Fibroblast of skin of back (primary cell): ENCODE measurements at places on chromosomes 1 and 21.
A peak's percentile ranks its signal among the peaks of the same experiment; 100 is the strongest.

GRCh38 chr1:173733912-173734311, 19.1 kb downstream of the KLHL20 start:
- no peak for DNase-seq

GRCh38 chr1:117770981-117771531, 158.4 kb downstream of the GDAP2 start:
- DNase-seq = no peak

GRCh38 chr1:117098287-117098890, 23.2 kb downstream of the TRIM45 start:
- DNase-seq = peak; percentile 65

GRCh38 chr1:197807739-197808453, 32.6 kb upstream of the DENND1B start:
- DNase-seq = no peak

DNA sequence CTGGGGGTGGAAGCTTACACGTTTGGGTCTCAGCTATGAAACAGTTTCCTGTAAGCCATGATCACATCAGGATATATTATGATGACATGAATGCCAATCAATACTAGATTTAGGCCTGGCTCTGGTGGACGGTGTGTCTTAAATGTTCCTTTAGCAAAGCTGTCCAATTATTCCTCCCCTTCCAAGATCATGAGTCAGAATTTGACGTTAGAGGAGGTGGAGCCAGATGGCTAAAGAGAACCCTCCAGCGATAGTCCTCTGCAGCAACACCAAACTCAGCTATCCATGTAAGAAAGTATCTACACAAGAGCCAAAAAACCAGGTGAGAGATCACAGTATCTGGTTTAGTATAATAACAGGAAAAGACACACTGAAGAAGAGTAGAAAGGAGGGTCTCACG, 47.8 kb downstream of the PACC1 start:
- DNase-seq = peak; percentile 24

DNA sequence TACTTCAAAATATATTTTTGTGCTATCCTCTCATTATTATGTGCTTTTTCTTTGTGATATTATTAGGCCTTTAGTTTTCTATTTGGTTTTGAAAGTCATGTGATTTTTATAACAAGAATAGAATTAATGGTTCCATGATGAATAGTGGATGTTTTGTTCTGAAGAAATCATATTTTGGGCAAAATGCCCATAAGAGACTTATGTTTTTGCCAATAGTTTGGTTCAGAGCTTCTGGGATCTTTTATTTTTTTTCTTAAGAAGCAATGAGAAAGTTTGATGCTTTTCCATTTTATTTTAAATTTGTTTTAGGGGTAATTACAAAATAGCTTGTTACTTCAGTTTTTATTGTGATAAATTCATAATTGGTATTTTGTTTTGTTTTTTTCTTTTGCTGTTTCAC, 49.8 kb downstream of the LYPLAL1 start:
- DNase-seq = no peak

DNA sequence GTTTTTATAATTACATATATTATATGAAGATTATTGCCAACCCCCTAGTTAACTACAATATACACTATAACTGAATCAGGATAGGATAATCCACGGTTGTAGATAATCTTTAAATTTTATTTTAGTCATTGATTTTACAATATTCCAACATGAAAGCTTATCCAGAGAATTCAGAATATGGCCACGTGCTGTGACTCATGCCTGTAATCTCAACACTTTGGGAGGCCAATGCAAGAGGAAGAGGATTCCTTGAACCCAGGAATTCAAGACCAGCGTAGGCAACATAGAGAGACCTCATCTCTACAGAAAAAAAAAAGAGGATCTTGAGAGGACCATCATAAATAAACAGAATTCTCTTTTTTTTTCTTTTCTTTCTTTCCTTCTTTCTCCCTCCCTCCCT, 119.6 kb upstream of the CACYBP start:
- peak; percentile 15 for DNase-seq

DNA sequence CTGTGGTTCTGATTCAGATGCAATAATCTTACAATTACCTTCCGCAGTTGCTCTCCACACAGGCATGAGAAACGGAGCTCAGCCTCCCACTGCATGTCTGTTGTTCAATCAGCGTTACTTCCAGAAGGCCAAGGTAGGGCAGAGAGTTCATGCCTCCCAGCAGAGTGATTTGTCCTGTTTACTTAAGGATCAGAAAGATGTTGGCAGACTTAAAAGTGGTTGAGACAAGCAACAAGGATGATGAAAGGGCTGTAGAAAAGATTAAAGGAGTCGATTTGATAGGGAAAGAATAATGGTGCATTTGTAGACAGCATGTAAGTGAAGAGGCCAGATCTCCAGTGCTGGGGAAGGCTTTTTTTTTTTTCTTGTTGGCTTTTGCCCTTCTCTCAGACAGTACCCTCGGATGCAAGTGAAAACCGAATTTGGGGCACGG, 26.6 kb downstream of the ARMH1 start:
- no peak for DNase-seq

DNA sequence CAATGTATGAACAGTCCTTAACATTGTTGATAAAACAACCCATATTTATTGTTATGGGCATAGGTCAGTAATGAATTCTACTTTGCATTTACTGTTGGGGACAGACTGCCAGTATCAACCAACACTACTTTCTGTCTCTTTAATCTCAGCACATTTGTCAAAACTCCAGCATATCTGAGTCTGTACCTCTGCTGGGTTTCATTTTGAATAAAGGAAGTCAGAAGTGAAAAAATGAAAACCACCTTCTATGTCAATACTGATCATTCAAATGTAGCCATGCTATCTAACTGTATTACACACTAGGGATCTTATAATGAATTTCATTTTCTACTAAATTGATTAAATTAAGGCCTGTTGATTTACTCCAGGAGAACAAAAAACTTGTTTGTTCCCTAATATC, 24.2 kb upstream of the CXADR start:
- no peak for DNase-seq

GRCh38 chr1:215807218-215807617, 240.1 kb downstream of the KCTD3 start:
- DNase-seq = no peak

DNA sequence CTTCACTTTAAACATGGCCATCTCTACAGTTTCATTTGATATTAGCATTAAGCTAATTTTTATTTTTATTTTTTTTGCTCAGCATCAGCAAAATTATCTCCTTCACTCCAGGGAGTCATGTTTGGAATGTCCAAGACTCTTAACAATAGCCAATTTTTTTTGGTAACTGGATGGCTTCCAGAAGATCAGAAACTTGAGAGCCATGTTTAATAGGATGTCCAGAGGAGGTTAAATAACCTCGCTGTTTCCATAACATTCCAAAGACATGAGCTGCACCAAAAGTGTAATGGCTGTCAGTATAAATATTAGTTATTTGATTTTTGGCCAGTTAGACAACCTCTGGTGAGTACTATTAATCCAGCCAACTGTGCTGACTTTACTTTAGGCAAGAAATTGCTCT, 80.7 kb downstream of the DNTTIP2 start:
- peak; percentile 92 for DNase-seq

GRCh38 chr1:54559771-54560231, 11.8 kb downstream of the ACOT11 start:
- DNase-seq = no peak

GRCh38 chr1:116203920-116204319, 92.7 kb downstream of the MAB21L3 start:
- no peak for DNase-seq

DNA sequence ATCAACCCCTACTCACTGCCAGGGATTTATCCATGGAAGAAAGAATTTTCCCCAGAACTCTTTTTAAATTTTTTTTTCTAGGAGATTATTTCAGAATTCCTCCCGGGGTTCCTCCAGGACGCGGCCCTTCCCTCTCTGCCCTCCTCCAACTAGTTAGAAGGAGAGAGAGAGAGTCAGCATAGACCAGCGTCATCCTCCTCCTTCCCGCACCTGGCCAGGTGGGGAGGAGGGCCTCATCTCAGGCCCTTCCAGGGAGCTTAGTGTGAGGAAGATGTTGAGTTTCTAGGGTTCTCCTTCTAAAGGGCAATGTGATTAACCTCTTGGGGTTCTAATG, 63.6 kb downstream of the CDK18 start:
- DNase-seq = no peak

DNA sequence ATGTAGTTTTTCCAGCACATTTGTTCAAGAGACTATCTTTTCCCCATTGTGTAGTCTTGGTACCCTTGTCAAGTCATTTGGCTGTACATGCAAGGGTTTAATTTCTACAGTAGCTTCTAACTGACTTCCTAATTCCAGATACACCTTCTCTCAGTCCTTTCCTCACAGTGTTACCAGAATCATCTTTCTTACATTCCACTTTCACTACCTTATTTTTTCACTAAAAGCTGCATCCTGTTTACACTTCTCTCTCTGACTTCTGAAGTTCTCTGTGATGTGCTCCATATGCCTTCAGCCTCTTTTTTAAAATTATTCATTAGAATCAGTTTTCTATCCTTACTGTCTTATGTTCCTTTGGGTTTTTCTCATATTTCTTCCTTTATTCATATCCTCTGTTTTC, 57.1 kb upstream of the RWDD3 start:
- DNase-seq = no peak

DNA sequence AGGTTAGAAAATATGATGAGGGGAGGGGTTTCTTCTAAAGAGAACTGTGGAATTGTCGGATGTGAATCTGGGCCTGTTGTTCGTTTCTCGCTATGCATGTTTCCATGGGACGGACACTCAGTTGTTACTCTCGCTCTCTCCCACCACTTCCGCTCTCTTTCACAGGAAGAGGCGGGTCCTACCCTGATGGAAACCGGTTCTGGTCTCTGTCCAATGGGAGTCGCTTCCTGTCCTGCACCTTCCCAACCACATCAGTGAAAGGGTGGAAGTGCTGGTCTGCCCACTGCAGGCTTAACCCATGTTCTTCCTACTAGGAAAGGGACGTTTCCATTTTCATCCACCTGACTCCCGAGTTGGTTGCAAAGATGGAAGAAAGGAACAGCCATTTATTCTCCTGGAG, 119.4 kb downstream of the KCNJ15 start:
- DNase-seq = no peak

- DNase-seq = peak; percentile 84
Observed at GRCh38 chr1:163870666-163871065, 548.9 kb downstream of the NUF2 start.

- peak; percentile 64 for DNase-seq
Observed at GRCh38 chr1:91553177-91553591, 52.5 kb downstream of the CDC7 start.

DNA sequence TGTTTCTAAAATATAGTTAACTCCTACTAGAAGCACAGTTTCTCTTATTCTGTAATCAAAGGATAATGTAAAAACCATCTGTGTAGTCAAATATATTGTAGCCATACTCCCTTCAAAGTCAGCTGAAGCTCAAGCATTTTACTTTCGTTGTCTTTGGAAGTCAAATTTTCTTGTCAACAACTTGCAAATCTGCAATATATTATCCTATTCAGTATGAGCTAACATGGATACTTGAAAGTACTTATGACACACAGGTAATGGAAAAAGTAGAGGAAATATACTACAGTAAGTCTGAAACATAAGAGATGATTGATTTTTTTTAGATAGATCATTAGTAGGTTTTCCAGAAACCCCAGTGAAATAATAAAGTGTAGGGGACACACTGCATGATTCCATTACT, 121.5 kb downstream of the COL24A1 start:
- DNase-seq = no peak

DNA sequence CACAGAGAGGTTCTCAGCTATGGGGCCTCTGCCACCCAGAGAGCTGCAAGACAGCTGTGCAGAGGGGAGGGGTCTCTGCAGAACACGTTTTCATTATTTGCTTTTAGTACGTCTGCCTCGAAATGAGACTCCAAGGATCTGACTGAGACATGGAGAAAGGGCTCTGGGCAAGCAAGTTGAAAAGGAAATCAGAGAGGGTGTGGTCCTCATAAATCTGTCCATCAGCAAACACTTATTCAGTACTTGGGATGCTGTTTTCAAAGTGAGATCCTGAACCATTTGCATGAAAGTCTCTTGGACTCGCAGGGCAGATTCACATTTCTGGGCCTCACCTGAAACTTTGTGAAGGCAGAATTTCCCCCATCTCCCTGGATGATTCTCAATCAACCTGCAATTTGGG, 197.4 kb upstream of the GALNT2 start:
- no peak for DNase-seq

GRCh38 chr21:43895196-43895595, 30.2 kb downstream of the AGPAT3 start:
- DNase-seq = no peak

GRCh38 chr21:40187946-40188654, 320.9 kb downstream of the PCP4 start:
- DNase-seq = no peak

DNA sequence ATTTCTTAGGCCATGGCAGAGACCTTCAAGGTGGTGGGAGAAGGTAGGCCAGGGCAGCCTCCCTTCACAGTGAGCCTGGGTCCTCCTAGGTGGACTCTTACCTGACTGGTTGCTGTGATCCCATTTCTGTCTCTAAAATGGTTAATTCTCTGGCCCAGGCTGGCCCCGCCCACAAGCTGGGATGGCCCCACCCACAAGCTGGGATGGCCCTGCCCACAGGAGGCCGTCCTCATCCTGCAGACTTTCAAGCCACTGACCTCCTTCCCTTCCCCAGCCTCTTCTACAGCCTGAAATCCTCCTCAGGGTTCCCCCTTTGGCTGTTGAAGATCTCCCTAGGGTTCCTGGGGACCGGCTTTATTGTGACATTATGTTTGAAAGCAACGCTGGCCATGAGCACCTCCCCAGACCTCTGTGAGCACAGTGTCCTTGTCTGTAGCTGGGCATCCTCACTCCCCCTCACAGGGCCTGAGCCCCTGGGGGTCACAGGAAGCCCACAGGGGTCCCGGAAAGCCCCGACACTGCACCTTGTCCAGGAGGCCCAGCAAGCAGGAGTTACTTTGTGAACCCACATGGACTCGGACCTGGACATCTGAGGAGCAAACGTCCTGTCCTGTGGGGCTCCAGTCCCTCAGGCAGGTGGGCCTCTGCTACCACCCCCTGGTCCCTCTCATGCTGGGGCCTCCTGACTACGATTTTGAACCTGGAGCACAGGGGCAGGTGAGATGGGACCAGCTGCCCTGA, 621.7 kb downstream of the MATN1 start:
- no peak for DNase-seq

DNA sequence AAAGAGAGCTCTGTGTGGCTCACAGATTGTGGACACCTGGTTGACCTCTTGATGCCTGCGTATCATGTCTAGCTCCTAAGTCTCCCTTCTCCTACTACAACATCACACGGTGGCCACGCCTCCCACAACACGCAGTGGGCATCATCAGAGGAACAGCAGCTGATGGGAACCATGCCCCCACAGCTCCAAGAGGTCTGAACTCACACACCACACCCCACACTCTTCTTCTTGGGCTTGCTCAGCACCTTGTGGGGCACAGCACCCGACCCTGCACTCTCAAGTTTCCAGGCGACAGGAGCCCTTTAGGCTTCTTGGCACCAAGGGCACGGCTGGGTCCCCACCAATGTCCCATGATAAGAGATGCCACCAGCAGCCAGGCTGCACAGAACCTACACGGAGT, 18.8 kb upstream of the CDCP2 start:
- DNase-seq = no peak

GRCh38 chr1:84971957-84972356, 25.0 kb downstream of the MCOLN2 start:
- DNase-seq = no peak
